Kidney glomerular epithelial cell (primary cell): ENCODE measurements at places on chromosomes 11 and 22.

GRCh38 chr11:67439321-67440228, 2.1 kb upstream of the PTPRCAP start:
- no peak for DNase-seq

- DNase-seq, result no peak
These were observed 300.9 kb upstream of the DDI1 start for GRCh38 chr11:103735497-103736032.

DNA sequence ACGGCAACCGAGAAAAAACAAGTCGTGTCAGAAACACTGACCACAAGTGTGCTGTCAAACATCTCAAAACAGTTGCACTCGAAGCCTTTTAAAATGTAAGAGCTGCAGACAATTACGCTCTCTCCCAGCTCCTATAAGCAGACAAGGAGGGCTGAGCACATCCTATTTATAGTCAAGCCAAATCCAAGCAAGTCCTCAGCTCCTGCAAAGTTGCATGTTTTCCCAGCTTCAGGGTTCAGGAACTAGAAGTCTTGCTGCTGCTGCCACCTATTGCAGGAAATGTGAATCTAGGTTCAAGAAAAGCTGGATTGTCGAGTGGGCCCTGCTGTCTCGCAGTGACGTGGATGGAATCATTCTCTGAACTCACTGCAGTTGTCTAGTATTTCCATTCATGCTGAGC, 15.5 kb downstream of the EFCAB6 start:
- DNase-seq, result peak; percentile 18

GRCh38 chr11:70628855-70629844, 230.8 kb downstream of the CTTN start:
- DNase-seq, result no peak

DNA sequence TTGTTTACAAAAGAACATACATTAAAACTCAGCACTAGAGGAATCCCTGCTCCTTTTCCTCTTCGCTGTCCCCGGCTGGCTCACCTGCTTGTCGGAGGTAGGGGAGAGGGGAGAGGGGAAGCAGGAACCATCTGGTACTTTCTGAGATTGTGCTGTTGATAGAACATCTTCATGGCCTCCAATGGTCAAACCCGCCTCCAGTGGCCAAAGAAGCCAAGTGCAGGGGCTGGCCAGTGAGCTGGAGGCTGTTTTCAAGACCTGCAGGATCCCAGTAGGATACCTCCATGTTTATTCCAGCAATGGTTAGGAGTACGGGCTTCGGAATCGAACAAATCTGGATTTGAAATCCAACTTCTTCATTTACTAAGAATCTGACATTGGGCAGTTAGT, 92.6 kb downstream of the PKNOX2 start:
- DNase-seq, result no peak

DNA sequence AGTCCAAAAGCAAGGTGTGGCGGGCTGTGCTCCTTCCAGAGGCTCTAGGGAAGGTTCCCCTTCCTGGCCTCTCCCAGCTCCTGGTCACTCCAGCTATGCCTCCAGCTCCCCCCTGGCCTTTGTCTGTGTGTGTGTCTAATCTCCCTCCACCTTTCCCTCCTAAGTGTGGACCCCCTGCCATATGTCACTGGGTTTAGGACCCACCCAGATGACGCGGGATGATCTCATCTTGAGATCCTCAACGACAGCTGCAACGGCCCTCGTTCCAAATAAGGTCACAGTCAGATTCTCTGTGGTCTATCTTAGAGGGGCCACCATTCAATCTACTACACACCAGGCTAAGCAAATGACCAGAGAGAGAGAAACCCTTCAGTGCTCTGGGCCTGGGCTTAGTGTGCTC, 107.9 kb downstream of the ARHGAP8 start:
- no peak for DNase-seq

DNA sequence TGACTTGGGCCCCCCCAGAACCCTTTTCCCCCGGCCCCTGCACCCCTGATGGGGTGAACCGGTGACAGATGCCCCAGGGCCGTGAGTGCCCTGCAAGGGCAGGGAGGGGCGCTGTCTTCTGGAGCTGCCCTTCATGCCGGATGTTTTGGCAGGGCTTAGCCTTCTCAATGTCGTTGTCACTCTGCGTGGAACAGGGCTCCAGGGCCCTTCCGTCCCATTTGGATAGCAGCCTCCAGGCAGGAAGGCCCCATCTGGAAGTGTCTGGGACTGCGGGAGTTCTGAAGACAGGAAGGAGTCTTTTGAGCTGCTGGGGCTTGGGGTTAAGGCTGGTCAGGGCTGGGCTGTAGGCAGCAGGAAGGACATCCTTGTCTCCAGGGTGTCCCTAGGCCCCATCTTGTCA, 4.6 kb downstream of the FRMD8 start:
- no peak for DNase-seq

DNA sequence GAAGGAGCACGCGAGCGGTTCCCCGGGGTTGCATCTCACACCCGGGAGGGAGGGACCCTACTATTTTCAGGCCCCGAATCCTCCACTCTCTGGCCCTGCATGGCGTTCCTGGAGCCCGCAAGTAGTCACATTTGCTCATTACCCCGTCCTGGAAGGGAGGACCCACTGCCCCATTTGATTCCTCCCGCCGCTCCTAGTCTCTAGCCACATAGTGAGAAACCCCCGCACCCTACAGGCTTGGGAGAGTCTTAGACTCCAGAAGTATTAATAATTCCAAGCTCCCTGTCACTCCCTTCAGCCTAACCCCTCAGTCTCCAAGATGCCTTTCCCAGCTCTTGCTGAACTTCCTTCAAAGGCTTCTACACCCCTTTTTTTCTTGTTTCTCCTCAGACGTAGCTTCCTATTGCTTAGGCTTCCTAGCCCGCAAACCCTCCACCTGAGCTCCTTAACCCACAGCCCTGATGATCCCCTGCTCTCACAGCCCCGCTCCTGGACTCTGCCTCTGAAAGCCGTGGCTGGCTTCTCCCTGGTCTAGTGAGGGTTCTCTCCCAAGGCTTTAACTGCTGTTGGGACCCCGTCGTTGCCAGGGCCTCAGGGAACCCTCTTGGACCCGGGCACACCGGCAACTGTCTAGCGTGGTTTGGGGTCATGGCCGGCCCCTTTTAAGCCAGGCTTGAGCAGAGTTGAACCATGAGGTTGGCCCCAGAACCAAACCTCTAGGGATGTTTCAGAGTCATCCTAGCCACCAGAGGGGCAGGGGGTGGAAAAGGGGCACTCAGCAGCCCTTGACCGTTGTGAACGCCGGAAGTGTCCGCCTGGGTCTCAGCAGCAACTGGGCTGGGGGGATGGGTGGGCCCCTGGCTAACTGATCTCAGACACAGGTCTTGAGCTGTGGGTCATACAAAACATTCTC, 862 bp downstream of the GGA1 start:
- no peak for DNase-seq

- no peak for DNase-seq
These were observed 5.9 kb upstream of the TCP11L1 start for GRCh38 chr11:33033493-33033892.

- peak; percentile 84 for DNase-seq
These were observed 28.3 kb upstream of the USP47 start for GRCh38 chr11:11813288-11813962.

- DNase-seq, result no peak
These were observed 26.4 kb downstream of the CYB5R2 start for GRCh38 chr11:7646866-7647265.

- no peak for DNase-seq
These were observed 16.8 kb upstream of the CASTOR1 start for GRCh38 chr22:30305906-30306626.

GRCh38 chr11:33347490-33348125, 90.4 kb downstream of the HIPK3 start:
- no peak for DNase-seq

- DNase-seq, result no peak
These were observed 5.8 kb downstream of the KLHL35 start for GRCh38 chr11:75427181-75427580.

DNA sequence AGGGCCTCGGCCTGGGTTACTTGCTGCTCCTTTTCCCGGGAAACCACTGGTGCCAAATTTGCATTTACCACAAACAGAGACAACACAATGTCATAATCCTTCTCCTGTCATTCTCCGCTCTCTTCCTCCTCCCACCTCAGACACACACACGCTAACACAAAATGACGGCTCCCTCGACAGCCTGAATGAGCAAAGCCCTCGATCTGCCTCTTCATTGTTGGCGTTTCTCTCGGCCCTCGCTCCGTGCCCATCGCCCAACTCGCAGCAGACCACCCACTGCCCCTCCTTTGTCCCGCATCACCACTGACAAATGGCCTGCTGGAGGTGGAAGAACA, 12.5 kb upstream of the TCF20 start:
- no peak for DNase-seq

DNA sequence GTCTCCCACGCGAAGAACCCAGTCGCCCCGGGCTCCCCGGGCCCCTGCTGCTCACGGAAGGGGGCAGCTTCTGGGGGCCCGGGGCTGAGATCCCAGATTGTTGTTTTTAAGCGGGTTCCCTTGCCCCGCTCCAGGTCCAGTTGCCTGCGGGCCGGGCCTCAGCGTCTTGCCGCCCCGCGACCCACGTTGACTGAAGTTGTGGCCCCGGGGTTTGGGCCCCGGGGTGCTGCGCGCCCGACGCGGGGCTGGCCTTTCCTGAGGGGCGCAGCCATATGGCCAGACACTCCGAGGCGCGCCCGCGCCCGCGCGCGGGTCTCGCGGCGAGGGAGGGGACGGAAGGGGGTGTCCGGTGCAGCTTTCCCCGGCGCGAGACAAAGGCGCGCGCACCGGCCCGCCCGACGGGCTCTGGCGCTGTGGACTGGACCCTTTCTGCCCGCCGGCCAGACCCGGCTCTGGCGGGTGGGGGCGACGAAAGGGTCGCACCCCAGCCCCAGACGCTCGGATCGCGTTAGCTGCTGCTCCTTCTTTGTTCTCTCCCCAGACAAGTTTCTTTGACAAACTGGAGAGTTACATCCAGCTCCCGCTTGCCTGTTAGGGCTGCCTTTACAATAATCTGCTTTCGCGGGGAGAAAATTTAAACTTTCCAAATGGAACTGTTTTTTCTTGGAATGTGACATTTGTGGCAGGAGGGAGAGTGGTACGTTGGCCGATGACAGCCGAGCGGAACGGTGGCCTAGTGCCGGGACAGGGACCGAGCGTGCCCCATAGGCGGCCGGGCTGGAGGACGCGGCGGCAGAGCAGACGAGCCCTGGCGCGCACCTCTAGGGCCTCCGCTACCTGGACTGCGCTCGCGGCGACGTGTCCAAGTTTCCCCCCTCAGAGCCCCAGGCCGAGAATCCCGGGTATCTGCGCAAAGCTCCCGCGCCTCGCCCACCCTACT, 716 bp downstream of the AMOTL1 start:
- DNase-seq, result no peak

DNA sequence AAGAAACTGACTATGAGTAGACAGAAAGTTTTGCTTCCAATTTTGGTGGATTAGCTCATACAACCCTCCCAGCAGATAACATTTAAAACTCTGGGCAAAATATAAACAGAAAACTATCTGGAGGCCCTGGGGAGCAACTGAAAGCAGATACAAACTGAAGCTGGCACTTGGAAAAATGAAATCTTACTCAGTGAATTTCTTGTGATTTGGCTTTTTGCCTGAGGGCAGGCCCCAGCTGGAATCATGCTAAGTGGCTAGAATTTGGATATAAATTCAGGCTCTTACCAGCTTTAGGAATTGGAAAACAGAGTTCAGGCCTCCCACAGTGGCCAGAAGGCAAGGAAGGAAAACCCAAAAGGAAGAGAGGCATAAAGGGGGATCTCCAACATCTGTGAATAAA, 85.8 kb downstream of the EFCAB6 start:
- DNase-seq, result no peak

DNA sequence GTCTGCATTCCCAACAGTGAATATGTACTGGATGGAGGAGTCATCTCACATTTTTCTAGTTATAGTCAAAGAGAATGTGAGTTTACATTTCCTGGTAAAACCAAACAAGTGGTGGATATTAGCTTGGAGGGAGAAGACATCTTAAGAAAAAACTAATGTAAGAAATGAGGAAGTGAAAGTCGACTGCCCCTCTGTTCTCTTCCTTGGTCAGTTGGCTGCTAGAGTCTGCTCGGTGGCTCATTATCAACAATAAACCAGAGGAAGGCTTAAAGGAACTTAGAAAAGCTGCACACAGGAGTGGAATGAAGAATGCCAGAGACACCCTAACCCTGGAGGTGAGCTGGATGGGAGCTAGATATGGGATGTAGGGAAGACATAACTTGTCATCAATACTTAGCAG, 5.8 kb downstream of the SLC22A9 start:
- DNase-seq, result no peak

DNA sequence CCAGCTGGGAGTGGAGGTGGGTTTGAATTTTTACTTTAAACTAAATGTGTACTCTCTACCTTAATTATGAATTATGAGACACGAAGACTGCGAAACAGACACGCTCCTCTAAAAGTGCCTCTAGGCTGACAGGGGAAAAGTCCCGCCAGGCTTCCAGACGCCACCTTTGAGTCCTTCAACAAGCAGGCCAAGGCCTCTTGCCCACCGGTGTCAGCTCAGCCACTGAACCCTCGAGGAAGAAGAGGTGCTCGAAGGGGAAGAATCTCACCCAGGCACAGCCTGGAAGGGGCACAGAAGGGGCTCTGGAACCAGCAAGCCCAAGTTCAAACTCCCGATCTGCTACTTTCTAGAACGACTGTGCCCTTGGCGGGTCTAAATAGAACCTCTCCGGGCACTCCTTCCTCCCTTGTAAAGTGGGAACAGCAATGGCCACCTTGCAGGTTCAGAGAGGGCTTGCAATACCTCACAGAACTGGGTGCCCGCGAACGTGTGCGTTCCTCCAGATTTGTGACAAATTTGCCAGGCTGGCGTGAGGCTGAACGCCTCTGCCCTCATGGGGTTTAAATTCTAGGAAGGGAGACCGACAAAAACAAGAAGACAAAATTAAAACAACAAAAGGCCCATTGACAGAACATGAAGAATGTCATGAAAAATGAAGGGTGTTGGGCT, 158.5 kb upstream of the GRK3 start:
- no peak for DNase-seq

DNA sequence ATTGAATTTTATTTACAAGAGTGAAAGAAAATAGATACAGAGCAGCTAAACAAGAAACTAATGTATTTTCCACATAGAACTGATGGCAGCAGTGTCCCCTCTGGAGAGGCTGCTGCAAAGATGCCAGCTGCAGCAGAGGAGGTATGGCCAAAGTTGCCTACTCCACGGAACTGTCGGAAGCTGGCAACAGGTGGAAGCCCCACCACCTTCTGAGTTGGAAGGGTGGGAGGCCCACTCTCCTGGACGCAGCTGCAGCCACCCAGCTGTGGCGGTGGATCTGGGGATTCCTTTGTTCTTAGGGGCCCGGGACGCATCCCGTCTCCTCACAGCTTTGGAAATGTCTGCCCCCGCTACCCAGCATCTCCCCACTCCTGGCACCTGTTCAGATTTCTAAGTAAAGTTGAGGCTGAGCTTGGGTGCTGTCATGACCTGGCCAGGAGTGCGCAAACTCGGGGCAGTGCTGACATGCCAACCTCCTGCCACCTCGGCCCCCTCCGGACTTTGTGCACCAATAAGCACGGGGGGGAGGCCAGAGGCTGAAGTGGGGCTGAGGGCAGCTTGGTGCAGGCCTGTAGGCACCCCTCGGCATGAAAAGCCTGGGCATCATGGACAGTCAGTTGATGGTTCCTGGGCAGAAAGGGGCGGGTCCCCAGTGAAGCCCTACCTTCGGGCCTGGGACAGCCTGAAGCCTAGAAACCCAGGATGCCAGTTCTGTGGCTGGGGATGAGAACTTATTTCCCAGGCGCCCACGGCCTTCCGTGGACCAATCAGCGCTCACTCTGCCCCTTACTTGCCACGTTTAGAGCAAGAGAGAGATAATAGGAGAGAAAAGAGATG, 1071.4 kb downstream of the JRKL start:
- no peak for DNase-seq

- peak; percentile 72 for DNase-seq
These were observed 3.3 kb upstream of the RAG1 start for GRCh38 chr11:36564376-36565030.
